ENCODE measurements at places on chromosomes 3 and 15. TPM values are rescaled to one million over a fixed set of nuclear protein-coding genes. Genes with fewer than 3 reads are reported as not detected.

CPNE4 gene
- 4.8 TPM for total RNA-seq

TRH gene
- not detected for total RNA-seq

TPRG1 gene
- total RNA-seq, result 0.16 TPM

PIGZ gene
- total RNA-seq, result 1.7 TPM

MORC1 gene
- total RNA-seq, result 0.02 TPM

CX3CR1 gene
- total RNA-seq, result 0.04 TPM
